ENCODE measurements at places on chromosomes 2 and 18.

GRCh38 chr2:3440477-3440876 lies 61.0 kb downstream of the TRAPPC12 start:
- no peak for DNase-seq

DNA sequence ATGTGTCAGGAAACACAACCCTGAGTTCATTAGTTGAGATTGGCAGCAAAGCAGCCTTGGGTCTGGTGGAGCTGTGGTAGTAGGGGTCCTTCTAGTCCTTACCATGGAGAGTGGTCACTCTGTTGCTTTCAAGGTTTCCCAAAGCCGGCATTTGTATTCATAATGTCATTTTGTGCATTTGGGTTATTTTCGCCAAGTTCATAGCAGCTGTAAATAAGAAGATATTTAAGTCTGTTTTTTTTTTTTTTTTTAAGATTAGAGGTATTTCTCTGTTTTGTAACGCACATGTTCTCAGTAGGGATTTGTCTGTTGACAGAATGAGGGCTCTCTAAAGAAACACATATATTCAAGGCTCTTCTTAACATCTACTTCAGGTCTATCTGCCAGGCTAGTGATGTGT lies 114.1 kb downstream of the PRPF40A start:
- DNase-seq, result no peak

DNA sequence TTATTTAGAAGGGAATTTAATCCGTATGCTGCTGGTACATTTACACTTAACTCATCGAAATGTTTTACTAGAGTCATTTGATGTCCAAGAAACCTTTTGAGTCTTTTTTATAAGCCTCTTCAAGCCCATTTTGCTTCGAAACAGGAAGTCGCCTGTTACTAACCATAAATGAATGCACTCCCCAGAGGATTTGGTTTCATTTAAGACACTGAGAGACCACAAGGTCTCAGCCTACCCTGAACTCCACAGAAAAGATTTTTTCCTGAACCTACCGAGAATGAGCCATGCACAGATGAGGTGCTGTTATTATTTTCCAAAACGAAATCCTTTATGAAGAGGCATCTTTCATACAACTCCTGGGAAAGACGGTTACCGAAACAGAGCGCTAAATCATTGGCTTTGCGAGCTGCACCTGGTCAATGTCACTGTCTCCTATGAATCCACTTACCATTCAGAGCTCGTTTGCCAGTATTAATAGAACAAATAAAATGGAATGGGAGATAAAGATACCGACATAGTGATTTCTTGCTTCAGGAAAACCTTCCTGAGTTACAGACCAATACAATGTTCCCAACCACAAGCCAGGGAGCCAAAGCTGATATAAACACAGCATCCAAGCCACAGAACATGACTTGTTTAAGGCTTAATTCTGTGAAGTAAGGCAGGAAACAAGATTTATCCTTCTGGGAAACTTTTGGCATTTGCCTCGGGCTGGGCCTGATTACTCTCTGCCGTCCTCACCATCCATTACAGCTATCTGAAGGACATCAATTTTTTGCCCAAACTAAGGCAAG lies 382.1 kb downstream of the OSR1 start:
- DNase-seq, result no peak

GRCh38 chr2:106886916-106887758 lies 1.2 kb upstream of the ST6GAL2 start:
- no peak for DNase-seq

GRCh38 chr2:158894078-158894477 lies 74.4 kb upstream of the TANC1 start:
- no peak for DNase-seq

- no peak for DNase-seq
These were observed 24.0 kb downstream of the CROCC2 start for GRCh38 chr2:240930096-240930630.

- DNase-seq, result no peak
These were observed 425.1 kb upstream of the RAB6C start for GRCh38 chr2:129554373-129554772.

DNA sequence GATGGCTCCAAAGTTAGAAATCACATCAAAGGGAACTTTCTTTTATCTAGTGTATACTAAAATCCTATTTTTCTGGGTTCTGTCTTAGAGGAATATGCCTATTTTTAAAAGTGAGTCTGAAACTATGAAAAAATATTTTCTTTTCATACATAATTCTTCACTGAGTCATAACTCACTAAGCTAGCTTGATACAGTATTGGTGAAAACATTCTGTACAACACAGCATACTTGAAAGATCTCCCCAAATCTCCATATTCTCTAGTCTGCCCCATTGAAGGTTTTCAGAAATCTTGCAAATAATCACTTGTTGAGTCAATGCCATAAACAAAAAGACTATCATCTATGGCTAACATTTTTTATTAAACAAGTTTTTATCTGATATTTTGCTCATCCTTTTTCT lies 44.5 kb downstream of the COL3A1 start:
- DNase-seq, result no peak

DNA sequence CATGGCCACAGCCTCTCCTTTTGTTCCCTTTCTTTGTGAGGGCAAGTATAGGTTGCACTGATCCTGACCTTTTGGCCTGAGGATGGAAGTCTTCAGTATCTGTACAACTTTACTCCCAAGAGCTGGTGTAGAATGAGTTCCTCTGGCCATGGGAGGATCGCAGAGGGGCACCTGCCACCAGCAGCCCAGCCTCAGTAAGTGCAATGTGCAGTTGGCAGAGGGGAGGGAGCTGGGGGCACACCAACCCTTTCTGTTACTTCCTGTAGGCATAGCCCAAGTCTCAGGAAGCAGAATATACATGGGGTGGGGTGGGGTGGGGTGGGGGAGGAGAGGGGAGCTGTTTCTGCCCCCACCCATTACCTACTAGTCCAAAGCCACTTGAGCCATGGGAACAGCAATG lies 65.1 kb upstream of the AQP4 start:
- no peak for DNase-seq

DNA sequence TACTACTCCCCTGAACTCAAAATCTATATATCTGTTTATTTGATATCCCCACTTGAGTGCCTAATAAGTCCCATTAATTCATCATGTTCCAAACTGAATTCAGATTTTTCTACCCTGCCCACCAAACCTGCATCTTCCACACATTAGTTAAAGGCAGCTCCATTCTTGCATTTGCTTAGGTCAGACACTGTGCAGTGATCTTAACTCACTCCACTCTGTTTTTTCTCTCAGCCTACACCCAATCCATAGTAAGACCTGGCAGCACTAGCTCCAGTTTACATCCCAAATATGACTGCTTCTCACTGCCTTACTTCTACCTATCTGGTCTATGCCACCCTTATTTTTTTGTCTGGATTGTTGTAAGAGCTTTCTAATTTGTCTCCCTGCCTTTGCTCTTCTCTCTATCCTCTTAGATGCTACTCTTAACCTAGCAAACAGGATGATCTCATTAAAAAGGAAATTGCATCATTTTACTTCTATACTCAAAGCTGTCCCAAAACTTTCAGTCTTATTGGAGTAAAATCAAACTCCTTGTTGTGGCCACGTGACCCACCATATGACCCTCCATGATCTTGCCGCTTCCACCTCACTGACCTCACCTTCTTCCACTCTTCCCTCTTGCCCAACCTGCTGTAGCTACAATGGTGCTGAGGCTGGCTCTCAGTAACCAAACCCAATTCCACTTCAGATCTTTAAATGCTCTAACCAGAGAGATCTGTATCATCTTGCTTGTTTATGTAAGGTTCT lies 274.9 kb upstream of the FANCL start:
- no peak for DNase-seq

DNA sequence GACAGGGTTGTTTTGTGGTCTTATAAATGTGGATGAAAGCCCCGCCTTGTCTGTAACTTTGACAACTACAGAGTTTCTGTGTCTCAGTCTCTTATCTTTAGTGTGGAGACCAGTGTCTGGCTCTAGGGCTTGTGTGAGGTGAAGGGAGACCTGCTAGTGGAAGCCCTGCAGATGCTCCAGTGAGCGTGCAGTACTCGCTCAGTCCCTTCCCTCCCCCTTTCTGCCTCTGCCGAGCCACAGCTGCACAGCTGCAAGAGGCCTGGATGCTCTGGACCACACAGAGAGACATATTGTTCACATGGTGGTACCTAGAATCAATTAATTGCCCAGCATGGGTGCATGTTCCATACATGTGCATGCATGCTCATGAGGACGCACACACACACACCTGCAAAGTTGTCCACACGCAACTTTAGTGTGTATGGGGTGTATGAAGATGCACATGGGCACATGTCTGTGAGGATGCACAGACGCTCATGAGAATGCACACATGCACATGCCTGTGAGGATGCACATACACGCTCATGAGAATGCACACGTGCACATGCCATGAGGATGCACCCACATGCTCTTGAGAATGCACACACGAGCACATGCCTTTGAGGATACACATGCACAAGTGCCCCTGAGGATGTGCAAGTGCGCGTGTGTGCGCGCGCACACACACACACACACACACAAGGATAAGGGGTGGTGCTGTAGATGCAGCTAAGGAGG lies 282.1 kb upstream of the HS6ST1 start:
- no peak for DNase-seq

GRCh38 chr2:234289834-234290590 lies 206.9 kb downstream of the ARL4C start:
- no peak for DNase-seq

DNA sequence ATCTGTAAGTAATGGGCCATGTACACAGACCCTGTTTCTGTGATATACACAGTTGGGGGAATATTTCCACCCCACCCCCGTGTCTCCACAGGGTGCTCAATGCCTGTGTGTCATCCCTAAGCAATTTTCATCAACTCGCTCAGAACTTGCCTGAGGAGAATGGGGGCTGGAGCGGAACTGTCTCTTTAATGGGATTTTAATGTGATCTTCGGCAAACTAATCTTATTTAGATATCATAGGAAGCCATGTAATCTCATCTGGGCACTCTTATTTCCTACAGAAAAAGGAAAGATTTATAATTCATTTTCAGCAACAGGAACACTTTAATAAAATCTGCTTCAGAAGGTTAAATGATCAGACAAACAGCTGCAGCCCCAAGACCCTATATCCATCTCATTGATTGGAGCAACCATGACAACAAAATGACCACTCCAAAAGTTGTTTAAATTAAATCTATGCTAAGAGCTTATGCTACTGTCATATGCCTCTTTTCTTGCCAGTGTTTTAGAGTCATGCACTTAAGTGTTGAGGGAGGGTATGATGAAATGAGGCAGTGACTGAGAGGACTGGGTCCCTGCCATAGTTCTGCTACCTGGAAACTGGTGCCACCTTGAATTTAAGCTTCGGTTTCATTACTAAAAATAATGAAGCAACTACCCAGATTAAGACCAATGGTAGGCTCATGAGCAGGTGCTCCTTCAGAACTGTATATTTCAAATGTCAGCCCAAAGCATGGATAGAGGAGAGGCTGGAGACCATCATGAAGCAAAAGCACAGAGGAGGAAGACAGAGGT lies 183.1 kb upstream of the DDX18 start:
- DNase-seq, result no peak

GRCh38 chr2:240594511-240595380 lies 8.2 kb downstream of the CAPN10 start:
- no peak for DNase-seq

DNA sequence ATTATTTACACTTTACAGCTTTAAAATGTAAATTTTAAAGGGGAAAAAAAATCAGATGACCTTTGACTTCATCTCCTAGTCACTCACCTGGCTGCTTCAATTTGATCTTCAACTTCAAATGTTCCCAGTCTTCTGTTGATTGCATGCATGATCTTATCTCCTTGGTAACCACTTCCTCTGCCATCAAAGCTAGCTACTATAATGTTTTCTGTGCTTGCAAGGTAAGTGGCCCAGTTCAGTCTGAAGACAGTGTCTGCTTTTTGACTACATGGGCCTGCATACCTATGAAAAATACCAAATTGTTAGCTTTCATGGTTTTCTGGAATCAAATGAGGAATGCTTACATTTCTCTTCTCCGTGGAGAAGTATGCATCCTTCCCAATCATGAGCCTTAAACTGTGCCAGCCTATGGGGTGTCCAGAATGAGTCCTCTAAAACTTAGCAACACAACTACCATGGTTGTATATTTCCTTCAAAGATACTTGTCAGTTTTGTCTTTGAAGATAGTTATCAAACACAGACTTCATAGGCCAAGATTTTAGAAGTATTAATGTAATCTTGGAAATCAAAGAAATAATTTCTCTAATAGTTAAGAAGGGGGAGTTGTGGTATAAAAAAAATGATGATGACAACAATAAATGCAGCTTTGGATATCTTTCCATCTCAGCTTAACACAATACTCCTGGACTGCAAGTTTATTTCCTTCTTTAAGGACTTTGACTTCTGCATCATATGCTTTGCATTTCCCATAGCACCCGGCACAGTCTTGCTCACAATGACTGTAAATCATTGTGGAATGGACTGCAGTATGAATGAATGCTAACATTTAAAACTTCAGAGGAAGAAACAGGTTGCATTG lies 62.1 kb downstream of the DPP4 start:
- DNase-seq, result no peak

- DNase-seq, result no peak
These were observed 992.7 kb downstream of the BCL11A start for GRCh38 chr2:59560769-59561168.

DNA sequence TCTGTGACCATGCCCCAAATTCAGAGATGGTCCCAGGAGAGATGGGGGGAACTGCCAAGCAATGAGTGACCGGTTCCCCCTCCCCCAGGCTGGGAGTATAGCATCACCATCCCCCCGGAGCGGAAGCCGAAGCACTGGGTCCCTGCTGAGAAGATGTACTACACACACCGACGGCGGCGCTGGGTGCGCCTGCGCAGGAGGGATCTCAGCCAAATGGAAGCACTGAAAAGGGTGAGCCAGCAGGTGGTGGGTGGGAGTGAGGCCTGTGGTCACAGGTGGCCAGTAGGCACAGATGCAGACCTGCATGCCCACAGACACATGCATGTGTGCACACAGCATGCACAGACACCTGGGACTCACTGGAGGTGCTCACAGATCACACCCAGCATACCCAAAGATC lies 117.2 kb downstream of the DYSF start:
- no peak for DNase-seq

DNA sequence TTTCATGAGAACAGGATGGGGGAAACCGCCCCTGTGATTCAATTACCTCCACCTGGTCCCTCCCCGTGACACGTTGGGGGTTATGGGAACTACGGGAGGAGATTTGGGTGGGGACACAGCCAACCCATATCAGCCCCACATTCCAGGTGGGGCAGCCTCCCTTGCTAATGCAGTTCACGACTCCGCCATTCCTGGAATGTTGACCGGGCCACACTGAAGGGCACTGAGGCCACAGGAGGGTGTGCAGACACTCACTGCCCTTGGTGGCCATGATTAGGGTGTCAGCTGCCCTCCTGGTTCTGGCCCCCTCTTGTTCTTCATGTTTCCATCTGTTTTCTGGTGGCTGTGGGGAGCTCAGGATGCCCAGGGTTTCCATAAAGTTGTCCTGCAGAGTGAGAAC lies 176.3 kb downstream of the TWIST2 start:
- no peak for DNase-seq

DNA sequence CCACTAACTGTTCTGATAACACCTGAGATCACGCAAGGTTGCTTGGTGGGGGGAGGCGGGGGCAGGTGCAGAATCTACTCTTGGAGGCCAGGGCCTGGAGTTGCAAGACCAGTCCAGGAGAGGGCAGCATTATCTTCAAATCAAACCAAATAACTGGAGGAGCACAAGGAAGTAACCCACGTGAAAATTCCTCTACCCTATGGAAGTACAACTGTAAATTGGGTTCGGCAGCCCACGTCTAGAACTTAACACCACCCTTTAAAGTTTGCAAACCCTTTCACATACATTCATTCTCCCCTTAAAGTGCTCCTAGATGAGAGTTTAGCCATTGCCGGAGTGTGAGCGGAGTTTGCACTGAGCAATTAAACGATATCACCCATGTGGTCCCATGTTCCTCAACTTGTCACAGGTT lies 19.6 kb upstream of the CXCR1 start:
- DNase-seq, result peak; percentile 48
